ENCODE measurements at places on chromosomes 13 and 19.
A peak's percentile ranks its signal among the peaks of the same experiment; 100 is the strongest.

DNA sequence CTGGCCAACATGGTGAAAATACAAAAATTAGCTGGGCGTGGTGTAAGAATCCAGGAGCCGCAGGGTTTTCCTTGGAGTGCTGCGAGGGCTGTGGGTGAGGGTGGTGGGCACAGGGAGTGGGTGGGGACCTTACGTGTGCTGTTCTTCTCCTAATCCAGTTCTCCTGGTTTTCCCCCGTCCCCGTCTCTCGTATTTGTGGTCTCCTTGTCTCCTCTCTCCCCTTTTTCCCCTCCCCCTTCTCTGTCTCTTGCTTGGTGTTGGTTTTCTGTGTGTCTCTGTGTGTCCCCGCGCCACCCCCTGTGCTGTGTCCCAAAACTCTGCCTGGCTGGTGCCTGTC lies 1.7 kb downstream of the SELENOW start:
- no peak for DNase-seq

GRCh38 chr19:21617740-21618339 lies 112.4 kb downstream of the ZNF429 start:
- DNase-seq: no peak

- DNase-seq: no peak
Observed at GRCh38 chr13:79791471-79792042, 310.6 kb downstream of the NDFIP2 start.

- no peak for DNase-seq
Observed at GRCh38 chr13:24381541-24382265, 72.3 kb downstream of the C1QTNF9 start.

DNA sequence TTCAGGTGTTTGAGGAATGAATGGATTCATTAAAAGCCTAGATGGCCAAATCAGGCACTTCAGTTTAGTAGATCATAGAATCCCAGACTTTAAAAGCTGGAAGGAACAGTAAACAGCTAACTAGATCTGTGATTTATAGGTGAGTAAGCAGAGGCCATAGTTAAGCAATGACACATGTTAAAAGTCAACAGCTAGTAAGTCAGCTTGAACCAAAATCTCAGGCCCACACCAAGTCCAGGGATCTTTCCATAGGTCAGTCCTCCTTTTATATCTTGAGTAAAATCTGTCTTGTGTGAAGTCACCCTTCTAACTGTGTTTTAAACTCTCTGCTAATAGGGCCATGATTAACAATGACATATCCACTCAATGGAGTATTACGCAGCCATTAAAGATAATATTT lies 275.5 kb upstream of the SOX21 start:
- no peak for DNase-seq

DNA sequence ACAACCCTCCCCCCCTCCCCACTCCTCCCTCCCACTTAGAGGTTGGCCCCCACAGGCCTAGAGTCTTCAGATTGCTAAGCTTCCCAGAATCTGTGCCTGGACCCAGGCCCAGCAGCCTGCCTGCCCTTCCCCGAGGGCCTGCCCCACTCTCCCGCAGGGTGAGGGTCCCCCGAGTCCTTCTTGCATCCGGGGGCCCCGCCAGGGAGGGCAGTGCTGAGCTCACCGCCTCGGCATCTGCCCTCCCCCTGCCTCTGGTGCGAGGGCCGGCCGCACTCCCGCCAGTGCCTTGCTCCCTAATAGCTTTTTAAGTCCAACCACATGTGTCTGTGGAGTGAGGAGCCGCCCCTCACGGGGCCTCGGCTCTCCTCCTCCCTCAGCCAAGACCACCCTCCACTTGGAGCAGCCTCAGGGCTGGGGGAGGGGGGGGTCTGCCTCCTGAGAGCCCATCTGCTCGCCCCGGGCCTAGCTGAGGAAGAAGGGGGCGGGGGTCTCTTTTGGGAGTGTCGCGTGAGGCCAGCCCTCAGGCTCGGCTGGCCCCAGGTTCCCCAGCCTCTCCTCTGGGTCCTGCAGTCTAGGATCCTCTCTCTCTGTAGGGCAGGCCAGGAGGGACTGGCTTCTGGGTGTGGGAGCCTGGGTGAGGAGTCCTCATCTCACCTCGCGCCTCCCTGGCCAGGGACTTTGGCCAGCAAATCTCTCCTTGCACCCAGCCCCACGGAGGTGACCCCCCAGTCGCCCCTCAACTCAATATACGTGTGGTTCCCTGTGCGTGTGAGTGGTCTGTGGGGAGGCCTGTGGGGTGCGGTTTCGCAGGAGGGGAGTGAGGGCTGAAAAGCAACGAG lies 47.2 kb downstream of the LYL1 start:
- DNase-seq: no peak

- no peak for DNase-seq
Observed at GRCh38 chr19:55579766-55580621, 654 bp downstream of the ZNF579 start.

DNA sequence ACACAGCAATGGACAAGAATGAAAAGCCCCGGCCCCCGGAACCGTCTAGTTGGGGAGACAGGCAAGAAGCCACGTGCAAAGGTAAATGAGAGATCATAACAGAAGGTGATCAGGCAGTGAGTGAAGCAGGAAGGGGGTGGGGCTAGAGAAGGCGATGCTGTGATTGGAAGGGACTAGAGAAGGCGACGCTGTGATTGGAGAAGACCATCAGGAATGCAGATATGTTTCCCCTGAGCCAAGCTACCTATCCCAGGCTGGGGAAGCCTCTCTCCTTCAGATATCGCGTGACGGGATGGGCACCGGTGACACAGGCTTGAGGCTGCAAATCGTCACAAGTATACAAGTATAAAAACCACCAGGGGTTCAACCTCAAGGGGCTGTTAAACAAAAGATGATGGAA lies 21.8 kb downstream of the DCAF15 start:
- DNase-seq: peak; percentile 36

DNA sequence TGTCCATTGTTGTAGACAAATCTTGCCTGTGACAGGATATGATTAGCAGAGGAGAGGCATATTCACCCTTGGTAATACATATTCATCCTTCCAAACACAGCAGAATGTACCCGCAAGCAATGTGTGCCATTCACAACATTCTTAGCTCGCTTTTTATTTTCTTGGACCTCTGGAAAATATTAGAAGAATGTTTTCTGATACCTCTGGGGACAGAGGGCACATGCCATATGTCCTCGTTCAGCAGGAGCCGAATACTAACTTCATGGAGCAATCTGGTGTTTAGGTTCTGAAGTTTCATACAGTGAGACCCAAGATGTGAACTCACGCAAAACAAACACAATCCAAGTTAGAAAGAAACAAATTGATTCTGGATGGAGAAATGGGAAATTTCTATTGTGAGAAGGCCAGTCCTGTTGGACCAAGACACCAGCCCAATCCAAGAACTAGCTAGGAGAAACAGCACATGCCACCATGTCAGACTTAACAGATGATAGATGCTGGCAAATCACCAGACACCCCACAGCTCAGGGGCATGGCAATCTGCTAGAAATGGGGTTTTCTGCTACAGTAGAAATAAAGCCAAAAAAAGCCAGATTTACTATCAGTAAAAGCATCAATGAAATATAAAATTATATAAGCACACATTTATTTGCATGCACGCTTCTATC lies 297.4 kb downstream of the DCLK1 start:
- no peak for DNase-seq

- DNase-seq: no peak
Observed at GRCh38 chr19:3013263-3013725, 15.8 kb downstream of the TLE2 start.

GRCh38 chr19:32866564-32867265 lies 2.9 kb downstream of the SLC7A9 start:
- DNase-seq: no peak

GRCh38 chr13:43785650-43786471 lies 911 bp downstream of the ENOX1 start:
- DNase-seq: no peak

- DNase-seq: no peak
Observed at GRCh38 chr19:41479757-41480191, 36.8 kb downstream of the ERICH4 start.

GRCh38 chr13:107865318-107865575 lies 350.1 kb downstream of the LIG4 start:
- DNase-seq: no peak

DNA sequence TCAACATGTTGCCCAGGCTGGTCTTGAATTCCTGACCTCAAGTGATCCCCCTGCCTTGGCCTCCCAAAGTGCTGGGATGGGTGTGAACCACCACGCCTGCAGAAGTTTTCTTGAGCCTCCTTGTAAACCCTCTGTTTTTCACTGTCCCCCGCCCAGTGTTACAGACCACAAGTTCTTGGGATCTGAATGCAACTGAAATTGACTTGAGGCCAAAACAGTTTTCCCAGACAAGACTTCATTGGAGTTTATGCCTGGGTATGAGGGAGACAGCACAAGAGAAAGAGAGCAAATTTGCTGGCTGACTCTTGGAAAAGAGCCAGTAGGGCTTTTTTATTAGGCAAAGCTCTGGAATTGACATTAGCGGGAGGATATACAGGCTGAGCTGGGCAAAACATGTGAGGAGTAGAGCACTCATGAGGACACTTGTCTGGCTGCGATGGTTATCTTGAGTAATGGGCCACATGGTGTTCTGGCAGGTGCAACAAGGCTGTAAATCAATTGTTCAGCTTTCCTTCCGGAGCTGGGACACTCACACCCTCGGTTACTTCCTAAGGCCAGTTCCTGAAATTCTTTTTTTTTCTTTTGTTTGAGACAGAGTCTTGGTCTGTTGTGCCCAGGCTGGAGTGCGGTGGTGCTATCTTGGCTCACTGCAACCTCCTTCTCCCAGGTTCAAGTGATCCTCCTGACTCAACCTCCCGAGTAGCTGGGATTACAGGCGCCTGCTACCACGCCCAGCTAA lies 12.7 kb upstream of the HNRNPL start:
- no peak for DNase-seq

- DNase-seq: no peak
Observed at GRCh38 chr13:85717921-85718320, 81.3 kb downstream of the SLITRK6 start.

GRCh38 chr13:109400209-109400608 lies 386.2 kb downstream of the IRS2 start:
- no peak for DNase-seq

- DNase-seq: no peak
Observed at GRCh38 chr19:44643605-44644401, at the start of gene PVR. Gene PVR, plus strand, starts transcription at chr19:44643910. Its CDS starts 187 bp downstream, at chr19:44644097.

GRCh38 chr19:39828015-39828653 lies 5.8 kb downstream of the DYRK1B start:
- DNase-seq: no peak

- no peak for DNase-seq
Observed at GRCh38 chr19:42207767-42208271, 9.7 kb downstream of the DEDD2 start.

- DNase-seq: no peak
Observed at GRCh38 chr13:20383058-20383457, 142.6 kb downstream of the CRYL1 start.

DNA sequence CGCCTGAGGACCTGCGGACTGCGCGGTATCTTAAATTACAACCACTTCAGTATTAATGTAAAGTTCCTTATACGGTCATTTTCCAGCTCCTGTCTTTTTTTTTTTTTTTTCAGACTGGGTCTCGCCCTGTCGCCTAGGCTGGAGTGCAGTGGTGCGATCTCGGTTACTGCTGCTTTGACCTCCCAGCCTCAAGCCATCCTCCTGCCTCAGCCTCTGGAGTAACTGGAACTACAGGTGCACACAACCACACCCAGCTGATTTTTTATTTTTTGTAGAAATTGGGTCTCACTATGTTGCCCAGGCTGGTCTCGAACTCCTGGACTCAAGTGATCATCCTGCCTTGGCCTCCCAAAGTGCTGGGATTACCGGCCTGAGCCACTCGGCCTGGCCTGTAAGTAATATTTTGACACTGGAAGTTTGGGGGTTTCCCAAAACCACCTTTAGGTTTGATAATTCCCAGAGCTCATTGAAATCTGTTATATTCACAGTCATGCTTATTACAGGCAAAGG lies 406 bp upstream of the EID2B start:
- no peak for DNase-seq

DNA sequence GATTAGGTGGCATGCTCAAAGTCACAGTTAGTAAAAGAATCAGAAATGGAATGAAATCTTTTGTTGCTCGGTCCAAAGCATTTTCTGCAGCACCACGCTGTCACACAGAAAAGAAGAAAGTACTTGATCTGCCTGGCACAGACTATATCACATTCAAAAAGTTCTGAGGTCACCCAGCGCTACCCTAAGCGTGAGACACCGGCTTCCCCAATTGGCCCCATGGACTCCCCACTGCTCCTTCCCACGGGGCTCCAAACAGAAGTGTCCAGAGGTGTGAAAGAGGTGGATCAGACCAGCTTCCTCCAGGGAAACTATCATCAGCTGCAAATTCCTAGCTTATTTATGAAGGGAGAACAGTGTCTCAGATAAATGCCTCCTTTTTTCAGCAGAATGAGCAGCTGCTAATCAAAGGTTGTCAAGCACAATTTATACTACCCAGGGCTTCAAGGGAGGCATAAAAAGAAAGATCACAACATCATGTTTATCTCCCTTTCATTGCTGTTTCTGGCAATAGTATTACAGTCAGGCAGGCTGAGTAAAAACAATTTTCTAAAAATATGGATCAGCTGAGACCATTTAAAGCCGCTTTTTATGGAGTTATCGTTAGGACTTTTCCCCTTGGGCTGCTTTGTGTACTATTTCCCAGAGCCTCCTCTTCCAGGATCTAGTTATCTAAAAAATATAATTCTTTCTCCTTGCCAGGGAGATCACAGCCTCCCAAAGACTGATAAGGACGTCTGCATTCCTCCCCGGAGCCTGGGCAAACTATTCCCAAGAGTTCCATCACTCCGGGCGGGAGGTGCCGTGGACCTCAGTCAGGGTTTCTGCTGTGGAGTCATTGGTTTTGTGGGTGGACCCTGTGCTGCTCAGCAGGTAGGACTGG lies 208.0 kb downstream of the LHFPL6 start:
- no peak for DNase-seq

DNA sequence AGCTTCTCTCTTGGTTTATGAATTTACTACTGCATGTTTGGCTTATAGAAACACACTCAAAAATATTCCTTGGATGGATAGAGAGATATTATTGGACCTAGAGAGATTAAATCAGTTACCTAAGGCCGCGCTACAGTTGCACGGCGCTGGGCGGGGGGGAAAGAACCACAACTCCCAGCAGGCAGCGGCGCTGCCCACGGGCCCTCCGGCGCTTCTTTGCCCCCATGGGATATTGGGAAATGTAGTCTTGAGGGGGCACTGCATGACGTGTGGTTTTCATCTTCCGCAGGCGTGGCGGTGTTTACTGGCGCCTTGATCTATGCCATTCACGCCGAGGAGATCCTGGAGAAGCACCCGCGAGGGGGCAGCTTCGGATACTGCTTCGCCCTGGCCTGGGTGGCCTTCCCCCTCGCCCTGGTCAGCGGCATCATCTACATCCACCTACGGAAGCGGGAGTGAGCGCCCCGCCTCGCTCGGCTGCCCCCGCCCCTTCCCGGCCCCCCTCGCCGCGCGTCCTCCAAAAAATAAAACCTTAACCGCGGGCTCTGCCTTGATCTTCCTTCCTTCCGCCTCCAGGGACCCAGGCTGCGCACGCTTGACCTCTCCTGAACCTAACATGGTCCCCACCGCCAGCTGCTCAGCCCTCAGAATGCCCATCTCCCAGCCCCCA lies 4.8 kb downstream of the EMP3 start:
- DNase-seq: peak; percentile 88

GRCh38 chr13:85551012-85551411 lies 248.2 kb downstream of the SLITRK6 start:
- DNase-seq: no peak

Data from central memory CD4-positive, alpha-beta T cell (primary cell).